ENCODE measurements at places on chromosomes 2 and 18.

- DNase-seq, result peak; percentile 77
Measured at GRCh38 chr2:120243211-120243610, 9.4 kb upstream of the RALB start.

- no peak for DNase-seq
Measured at GRCh38 chr2:19207452-19207851, 151.0 kb downstream of the OSR1 start.

- no peak for DNase-seq
Measured at GRCh38 chr2:33236482-33237385, 239.7 kb upstream of the RASGRP3 start.

DNA sequence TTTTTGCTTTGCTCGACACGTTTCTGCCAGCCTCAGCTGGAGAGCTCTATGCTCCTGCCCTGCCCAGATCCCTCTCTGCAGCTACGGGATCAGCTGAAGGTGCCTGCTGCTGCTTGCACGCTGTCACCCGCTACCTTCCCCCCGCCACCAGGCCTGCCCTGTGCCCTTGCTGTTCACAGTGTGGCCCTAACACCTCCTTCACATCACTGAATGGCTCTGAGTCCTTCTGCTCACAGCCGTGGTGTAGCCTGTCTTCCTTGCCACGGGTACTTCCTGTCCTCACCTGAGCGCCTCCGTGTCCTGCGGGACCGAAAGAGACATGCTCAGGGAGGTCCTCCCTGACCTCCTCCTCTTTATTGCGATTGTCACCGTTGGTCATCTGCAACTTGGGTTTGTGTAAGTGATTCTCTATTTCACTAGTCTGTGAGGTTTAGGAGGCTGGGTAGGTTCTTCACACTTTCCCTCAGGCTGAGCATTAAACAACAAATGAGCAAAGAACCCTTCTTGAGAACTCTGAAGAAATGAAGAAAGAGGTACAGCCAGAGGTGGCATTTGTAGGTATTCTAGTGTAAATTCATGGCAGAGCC, 127.5 kb downstream of the NCK2 start:
- DNase-seq, result no peak

DNA sequence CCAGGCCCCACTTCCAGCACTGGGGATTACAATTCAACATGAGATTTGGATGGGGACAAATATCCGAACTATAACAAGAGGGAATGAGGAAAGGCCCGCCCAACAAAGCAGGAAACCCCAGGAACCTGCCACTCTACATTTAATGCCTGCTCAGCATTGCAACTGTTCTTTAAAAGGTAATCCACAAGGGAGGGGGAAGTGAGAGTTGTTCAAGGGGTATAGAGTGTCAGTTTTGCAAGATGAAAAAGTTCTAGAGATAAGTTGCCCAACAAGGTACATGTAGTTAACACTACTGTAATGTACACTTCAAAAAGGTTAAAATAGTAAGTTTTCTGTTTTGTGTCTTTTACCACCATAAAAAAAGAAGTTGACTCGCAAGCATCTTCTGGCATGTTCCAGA, 137.6 kb downstream of the MBD2 start:
- DNase-seq, result no peak

Measured in inflammatory macrophage (primary cell).